ENCODE measurements at places on chromosomes 3 and 15.

DNA sequence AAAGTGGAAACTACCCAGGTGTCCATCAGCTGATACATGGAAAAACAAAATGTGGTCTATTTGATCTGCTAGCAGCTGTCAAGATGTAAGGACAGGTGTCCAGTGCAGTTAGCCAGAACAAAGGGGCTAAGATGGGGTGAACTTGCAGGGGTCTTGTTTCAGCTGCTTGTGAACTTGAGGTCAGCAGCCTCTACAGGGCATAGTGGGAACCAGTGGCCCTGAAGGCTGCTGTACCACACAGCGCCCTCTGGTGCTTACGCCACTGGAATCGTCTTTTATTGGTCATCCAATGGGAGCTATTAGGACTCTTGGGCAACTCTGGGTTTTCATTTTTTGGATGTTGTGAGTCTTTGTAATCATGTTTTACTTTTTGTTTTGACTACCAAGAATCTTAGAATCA is 62.2 kb upstream of the CTSH start:
- DNase-seq: peak; percentile 55

DNA sequence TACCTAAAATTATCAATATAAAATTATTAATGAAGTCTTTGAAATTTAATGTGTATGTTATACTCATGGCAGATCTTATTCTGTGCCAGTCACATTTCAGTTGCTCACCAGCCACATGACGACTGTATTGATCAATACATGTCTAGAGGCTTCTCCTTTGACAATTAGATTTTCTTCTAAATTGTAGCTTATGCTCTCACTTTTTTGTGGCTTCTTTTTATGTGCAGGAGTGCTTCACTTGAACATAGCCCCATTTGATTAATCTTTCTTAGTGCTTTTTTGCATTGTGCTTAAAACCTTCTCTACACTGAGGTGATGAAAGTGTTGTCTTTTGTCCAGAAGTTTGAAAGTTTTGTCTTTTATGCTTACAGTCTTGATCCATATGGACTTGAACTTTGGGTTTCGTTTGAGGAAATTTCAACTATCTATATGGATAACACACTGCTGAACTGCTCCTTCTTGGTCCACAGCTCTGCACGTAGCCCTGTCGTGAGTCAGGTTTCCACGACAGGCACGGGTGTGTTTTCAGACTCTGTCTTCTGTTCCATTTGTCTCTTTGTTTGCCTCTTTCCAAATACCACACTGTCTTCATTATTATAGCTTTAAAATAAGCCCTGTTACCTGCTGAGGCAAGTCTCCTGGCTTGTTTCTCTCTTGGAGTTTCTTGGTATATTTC is 393.9 kb upstream of the CFAP20DC start:
- DNase-seq: no peak

DNA sequence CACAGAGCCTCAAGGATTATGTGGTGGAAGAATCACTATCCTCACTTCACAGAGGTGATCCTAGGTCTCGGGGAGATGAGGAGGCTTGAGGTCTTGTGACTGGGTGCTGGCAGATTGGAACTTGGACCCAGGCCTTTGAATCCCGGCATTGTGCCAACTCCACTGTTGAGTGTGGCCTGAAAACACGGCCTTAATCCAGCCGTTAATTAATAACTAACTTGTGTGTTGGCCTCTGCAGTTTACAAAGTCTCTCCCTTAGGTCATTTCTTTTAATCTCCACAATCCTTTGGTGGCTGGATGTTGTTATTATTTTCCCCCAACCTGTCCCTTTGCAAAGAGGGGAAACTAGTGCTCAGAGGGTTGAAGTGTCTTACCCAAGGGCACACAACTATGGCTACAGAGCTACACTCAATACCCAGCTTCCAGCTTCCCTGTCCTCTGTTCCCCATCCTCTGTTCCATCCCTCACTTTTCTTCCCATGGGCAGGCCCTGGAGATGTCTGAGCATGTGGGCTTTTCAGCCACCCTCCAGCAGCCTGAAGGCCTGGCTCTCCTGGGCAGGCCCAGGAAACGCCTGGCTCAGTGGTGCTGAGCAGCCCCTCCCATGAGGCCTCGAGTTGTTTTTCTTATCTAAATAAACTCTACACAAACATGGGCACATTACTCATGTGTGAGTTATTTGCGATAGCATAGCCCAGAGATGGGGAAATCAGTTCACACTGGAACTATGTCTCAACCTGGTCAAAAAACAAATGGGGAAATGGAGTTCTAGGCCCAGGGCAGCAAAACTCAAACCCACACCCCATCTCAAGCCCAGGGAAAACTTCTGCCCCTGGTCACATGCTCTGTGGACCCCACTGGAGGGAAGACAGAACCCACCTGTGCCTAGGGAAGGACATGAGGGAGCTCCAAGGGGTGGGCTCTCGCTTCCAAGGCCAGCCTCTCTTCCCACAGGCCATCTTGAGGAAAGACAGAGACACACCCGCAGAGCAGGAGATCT is 16.8 kb upstream of the SMAD3 start:
- no peak for DNase-seq

- DNase-seq: no peak
These were observed 72.4 kb downstream of the CHDH start for GRCh38 chr3:53773611-53774368.

DNA sequence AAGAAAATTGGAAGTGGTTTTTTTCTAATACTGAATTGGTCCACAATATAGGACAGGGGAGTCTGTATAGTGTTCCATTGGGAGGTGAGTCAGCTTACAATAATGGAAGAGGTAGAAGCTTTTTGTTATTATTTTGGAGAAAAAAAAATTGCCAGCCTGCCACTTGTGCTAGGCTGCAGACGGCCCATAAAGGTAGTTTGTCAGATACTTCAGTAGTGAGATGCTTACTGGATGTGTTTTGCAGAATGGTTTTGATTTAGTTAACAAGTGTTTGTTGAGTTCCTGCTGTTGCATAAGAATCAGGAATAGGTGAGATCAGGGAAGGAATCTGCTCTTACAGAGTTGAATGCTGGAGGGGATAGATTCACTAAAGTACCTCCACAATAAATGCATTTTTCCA is 1.0 kb downstream of the DTWD1 start:
- no peak for DNase-seq

DNA sequence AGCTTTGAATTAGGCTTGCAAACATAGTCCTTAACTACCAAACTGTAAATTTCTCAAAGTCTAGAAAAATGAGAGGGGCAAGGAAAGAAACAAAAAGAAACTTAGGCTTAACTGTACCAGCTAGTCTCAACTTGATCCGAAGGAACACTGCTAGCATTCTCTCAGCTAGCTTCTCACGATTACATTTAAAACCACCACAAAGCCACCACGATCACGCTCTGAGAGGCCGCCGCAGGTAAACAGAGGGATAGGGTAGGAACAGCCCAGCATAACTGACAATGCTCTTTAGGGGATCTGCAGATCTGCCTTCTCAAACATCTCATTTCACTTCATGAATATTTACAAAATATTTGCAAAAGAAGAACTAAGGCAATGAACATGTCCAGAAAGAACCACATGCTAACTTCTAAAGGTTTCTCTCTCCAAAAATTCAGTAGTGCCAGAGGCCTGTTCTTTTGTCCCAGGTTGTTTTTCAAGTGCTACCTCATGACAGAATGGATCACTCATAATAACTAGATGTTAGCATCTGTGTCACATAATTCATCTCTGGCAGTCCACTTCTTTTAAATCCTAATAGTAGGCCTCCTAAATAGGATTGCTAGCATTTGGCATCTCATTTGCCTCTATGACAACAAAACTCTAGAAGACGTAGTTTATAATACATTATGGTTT is 18.9 kb downstream of the VGLL4 start:
- DNase-seq: no peak

- no peak for DNase-seq
These were observed 116.2 kb upstream of the RASGRP1 start for GRCh38 chr15:38680775-38681174.

GRCh38 chr15:26013981-26014380 is 150.9 kb upstream of the ATP10A start:
- DNase-seq: no peak

DNA sequence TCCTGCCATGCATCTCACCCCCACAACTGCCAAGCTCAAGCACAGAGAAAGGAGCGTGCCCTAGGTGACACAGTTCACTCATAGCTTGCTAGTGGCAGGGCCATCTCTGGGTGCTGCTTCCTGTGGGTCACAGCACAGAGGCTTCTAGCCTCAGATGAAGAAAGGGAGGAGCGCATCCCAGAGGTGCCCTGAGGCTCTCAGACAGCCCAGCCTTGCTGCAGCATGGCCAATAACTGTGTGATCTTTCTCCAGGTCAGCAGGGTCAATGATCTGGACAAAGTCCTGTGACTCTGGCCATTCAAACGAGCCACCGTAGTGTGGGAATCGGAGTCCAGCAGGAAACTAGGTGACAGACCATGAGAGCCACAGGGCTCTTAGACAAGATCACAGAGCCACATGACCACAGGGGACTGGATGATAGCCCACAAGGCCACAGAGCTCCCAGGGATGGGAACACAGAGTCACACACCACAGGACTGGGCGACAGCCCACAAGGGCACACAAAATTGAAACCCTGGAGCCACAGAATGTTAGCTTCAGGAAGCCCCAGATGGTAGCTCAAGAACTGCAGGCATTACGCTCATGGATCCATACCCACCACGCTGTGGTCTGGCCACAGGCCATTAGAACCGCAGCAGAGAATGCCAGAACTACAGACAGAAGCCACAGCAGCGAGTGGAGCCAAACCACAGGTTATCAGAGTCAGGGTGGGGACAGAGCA is 25.9 kb upstream of the GRIP2 start:
- DNase-seq: no peak

DNA sequence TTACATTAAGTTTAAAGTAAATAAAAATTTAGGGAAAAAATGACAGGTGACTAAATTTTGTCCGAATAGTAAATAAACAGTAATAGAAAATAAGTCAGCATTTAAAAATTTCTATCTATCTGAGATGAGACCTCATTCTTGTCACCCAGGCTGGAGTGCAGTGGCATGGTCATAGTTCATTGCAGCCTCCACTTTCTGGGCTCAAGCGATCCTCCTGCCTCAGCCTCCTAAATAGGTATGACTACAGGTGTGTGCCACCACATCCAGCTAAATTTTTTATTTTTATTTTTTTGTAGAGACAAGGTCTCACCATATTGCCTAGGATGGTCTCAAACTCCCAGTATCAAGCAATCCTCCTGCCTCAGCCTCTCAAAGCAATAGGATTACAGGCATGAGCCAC is 7.8 kb downstream of the KPNA4 start:
- no peak for DNase-seq

- no peak for DNase-seq
These were observed 53.2 kb upstream of the MCF2L2 start for GRCh38 chr3:183481582-183481981.

DNA sequence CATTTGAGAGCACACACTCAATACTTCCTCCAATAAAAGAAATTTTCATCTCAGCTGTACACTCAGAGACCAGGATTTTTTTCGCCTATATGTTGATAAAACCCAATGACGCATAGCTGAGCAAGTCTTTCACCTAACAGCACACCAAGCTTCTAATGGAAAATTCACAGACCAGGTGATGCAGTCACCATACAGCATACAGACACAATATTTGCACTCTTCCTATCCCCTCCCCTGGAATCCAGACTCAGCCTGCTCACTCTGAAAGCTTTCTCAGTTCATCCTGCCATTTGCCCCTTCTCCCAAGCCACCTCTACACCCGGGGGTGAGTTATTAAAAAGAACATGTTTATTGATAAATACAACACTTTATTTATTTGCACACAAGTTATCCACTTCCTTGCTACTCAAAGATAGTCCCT is 1.7 kb downstream of the TBC1D5 start:
- no peak for DNase-seq

- peak; percentile 62 for DNase-seq
These were observed at the start of gene PLAAT1 for GRCh38 chr3:193240850-193241706. Gene PLAAT1, plus strand, starts transcription at chr3:193241222. Its CDS starts 14,429 bp downstream, at chr3:193255651.

DNA sequence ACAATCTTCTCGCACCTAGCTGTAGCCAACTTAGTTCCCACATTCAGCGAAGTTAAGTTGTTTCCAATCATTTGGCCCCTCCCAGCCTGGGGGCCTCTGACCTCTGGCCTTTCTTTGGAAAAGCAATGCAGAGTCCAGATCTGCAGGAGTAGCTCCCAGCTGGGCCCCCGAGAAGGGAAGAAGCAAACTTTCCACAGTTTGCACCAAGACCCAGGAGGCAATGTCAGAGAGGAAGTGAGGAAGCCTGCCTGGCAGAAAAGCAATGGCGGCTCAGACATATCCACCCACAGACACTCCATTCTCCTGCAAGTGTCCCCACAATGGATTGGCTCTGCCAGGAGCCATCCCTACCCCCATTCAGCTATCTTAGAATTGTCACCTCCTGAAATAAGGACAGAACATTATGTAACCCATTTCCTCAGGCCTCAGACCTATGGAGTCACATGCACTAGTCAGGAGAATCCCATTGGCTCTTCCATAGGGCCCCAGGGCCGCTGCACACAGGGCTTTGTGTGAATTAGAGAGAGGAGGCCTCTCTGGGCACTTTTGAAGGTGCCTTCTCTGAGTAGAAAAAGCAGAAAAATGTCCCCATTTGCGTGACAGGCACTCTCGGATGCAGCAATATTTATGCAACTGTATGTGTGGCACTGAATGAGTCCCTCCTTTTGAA is 3.0 kb upstream of the BUB1B start:
- DNase-seq: no peak

DNA sequence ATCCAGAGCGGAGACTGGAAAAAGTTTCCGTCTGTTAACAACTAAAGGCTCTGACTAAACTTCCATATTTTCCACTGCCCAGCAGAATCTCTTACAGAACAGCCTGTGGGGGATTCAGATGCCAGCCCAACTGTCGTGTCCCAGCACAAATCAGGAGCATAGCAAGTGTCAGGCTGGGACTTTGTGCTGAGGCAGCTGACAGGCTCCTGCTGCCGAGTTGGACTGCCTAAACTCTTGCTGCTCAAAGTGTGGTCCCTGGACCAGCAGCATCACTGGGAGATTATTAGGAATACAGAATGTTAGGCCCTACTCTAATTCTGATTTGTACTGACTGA is 31.2 kb upstream of the CMTM7 start:
- DNase-seq: no peak

- DNase-seq: no peak
These were observed 25.2 kb downstream of the TNK2 start for GRCh38 chr3:195883160-195883559.

- no peak for DNase-seq
These were observed 21.8 kb downstream of the MEIS2 start for GRCh38 chr15:37078566-37078965.

GRCh38 chr15:79208179-79208578 is 74.3 kb upstream of the ANKRD34C start:
- DNase-seq: no peak

DNA sequence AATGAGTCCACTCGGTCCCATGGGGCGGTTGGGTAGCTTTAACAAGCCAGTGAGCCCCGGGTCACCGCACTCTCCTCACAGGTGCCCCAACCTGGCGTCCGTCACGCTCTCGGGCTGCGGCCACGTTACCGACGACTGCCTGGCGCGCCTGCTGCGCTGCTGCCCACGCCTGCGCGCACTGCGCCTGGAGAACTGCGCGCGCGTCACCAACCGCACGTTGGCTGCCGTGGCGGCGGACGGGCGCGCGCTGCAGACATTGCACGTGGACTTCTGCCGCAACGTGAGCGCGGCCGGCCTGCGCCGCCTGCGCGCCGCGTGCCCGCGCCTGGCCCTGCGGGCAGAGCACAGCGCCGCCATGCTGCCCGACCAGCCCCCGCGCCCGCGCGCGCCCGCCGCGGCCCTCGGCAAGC is 3.4 kb downstream of the FBXL22 start:
- DNase-seq: peak; percentile 70

GRCh38 chr15:25394898-25395297 is 43.9 kb downstream of the UBE3A start:
- DNase-seq: no peak
